Femur (tissue), 1 donor: ENCODE measurements at places on chromosomes 3 and 15.
A peak's percentile ranks its signal among the peaks of the same experiment; 100 is the strongest.

DNA sequence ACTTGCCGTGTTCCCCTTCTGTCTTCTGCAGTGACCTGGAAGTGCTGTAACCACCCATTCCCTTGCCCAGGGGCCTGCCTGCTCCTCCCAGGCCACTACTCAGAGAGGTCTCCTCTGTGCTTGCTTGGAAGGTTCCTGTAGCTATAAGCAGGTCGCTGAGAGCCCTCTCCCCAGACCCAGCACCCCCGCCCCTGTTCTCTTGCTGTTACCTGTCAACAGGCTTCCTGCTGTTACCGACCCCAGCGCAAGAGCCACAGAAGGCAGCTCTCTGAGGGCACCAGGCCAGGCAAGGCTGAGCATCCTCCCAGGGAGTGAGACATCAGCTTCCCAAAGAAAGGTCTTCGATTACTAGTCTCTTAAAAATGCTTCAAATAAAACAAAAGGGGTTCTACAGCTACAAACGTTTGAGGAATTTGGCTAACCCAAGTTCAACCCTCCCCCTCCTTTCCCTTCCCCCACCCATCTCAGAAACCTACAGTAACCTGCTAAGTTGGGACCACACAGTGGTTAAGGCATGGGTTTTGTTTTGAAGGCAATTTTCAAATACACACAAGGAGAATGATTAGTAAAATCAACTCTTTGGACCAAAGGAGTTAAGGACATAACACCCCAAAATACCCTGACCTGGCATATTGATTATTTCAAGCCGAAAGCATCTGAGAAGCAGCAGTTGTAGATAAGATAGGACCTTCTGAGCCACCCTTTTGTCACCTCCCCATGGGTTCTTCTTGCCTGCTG, 74.9 kb upstream of the MFGE8 start:
- no peak for DNase-seq

- no peak for DNase-seq
Measured at GRCh38 chr3:117483839-117484238, 774.3 kb downstream of the TUSC7 start.

GRCh38 chr3:139909811-139910210, 25.2 kb upstream of the CLSTN2 start:
- no peak for DNase-seq

DNA sequence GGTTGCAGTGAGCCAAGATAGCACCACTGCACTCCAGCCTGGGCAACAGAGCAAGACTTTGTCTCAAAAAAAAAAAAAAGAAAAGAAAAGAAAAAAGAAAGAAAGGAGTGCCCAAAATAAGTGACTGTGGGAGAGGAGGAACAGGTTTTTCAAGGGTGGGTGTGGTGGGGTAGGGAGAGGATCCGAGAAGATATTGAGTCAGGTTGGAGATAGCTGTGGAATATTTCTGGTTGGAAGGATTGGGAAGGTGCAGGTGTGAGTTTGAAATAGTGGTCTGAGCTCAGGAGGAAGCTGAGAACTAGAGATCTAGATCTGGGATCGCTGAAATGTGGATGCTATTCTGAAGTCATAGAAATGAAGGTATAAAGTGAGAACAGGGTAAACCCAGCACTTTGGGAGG, 7.8 kb downstream of the SCAMP2 start:
- DNase-seq: no peak

GRCh38 chr3:23115171-23115877, 87.8 kb upstream of the UBE2E2 start:
- DNase-seq: no peak

DNA sequence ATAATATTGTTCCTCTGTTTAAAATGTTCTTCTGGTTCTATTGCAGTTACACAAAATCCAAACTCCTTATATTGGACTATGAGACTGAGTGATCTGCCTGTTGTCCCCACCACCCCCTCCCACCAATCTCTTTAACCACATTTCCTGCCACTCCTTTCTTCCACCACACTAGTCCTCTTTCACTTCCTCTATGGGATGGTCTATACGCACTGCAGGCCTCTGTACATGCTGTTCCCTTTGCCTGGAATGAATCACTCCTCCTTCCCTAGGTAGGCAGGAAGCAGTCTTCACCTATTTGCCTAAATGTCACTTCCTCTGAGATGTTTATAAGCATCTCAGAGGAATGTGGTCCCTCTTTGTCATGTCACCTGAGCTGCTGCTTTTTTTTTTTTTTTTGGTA, 4.0 kb downstream of the MAP2K1 start:
- DNase-seq: no peak

- DNase-seq: no peak
Measured at GRCh38 chr15:69462030-69462492, 9.4 kb downstream of the RPLP1 start.

DNA sequence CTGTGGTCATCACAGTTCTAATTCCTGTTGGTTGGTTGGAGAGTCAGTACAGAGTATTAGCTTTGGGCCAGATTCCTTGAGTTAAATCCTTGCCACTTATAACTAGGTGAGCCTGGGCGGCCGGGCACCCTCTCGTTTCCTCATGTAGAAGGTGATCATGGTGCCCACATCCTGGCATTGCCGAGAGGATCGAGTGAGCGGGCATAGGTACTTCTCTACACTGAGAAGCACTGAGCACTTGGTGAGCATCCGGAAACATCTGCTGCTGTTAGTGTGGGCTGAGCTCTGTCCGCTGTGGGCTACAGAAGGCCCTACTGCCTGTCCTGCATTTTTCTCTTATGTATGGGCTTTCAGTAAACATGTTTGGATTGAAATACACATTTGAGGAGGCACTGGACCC, 96.2 kb downstream of the CACNA1D start:
- no peak for DNase-seq

- DNase-seq: no peak
Measured at GRCh38 chr3:122576174-122576940, 1.1 kb upstream of the PARP15 start.

- no peak for DNase-seq
Measured at GRCh38 chr3:132874701-132875100, 152.5 kb upstream of the NPHP3 start.

DNA sequence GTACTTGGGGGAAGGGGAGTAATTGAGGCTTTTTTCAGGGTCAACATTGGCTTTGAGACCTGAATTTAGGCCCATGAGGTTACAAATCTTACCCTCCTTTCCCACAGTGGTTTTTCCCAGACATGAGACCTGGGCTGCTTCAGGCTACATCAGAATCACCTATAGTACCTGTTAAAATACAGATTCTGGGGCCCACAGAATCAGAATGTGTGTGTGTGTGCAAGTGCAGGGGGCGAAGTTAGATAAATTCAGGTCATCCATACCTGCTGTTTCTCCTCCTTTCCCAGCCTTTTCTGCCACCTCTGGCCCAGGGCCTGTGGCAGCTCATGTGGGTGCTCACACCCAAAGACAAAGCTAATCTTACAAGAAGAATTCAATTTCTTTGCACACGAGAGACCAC, 110.5 kb downstream of the RAB11A start:
- no peak for DNase-seq

- DNase-seq: no peak
Measured at GRCh38 chr3:113620091-113620490, 76.4 kb downstream of the USF3 start.

- DNase-seq: peak; percentile 77
Measured at GRCh38 chr15:99442252-99442897, 123.4 kb upstream of the MEF2A start.

DNA sequence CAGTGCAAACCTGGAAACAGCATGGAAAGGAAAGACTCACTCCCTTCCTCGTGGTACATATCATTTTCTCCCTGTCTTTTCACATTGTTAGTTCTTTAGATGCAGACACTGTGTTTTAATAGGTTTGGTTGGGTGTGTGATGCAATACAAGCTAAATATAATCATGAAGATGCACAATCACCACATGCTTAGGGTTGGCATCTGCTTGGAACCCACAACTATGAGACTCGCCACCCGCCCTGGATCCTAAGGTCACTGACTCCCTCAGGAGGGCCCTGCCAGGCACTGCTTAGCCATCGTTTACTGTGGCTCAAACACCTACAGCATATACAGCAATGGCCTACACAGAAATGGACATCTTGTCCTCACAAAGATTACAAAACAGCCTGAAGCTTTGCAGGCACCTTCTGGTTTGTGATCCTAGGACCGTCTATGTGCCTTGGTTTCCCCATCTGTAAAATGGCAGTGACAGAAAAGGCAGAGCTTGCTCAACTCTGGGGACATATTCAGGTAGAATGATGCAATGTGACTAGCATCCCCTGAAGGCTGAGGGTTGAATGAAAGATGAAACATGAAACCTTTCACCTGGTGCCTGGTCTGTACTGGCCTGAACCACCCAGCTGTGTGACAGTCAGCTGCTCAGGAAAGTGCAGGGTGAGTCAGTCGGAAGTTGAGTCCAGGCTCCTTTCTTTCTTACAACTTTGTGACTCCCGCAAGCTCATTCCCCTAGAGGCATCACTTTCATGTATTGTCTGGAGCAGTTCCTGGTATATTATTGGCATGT, 123.6 kb upstream of the PFN2 start:
- no peak for DNase-seq

GRCh38 chr3:14475621-14476020, 64.5 kb downstream of the GRIP2 start:
- DNase-seq: no peak

DNA sequence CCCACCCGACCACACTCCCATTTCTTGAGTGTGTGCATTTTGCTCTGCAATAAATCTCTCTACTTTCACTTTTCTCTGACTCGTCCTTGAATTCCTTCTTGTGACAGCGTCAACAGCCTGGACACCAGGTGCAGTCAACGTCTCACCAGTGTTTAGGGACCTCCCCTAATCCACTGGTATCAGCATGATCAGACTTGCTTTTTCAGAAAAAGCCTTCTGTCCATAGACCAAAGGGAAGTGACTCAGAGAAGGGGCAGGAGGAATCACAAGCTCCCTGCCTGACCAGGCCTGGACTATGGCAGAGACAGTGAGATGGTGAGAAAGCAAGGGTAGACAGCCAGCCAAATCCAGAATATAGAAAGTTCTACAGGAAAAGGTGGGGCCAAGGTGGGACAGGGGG, 15.5 kb downstream of the CCR5 start:
- no peak for DNase-seq

- DNase-seq: no peak
Measured at GRCh38 chr15:89837134-89837829, 22.6 kb upstream of the ANPEP start.

DNA sequence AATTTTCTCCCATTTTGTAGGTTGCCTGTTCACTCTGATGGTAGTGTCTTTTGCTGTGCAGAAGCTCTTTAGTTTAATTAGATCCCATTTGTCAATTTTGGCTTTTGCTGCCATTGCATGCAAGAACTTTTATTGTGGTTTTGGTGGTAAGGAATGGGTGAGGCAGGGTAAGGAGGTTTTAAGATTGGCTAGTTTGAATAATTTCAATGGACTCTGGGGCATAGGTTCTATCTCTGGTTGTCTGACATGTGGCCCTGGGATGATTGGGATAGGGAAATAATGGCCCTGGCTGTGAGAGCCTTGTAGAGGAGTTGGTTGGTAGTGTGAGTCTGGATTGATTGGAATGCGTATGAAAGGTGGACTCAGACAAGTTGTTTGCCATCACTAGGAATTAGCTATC, 38.0 kb downstream of the SEC22A start:
- DNase-seq: no peak

GRCh38 chr3:152957491-152957890, 122.6 kb downstream of the P2RY1 start:
- DNase-seq: no peak

- DNase-seq: no peak
Measured at GRCh38 chr3:187051724-187052366, 87.5 kb downstream of the RPL39L start.

GRCh38 chr3:79729096-79729495, 38.7 kb downstream of the ROBO1 start:
- DNase-seq: peak; percentile 65

DNA sequence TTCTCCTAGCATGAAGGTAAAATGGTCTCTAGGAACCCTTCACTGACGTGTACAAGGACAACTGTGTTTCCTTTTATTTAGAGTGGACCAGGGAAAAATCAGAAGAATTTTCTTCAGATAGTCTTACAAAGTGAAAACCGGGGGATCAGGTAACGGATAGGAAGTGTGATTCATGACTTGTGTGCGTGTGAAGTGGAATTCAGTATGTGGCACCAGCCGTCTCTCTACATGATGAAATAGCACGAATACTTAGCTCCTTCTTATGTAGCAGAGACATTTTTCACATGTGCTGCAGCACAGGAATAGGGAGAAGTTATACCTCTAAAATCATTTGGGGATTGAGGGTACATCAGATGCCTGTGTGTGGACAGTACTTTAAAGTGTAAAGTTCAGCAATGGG, 159.2 kb downstream of the MEX3B start:
- DNase-seq: no peak

GRCh38 chr3:50339485-50340146, 1.0 kb downstream of the RASSF1 start:
- no peak for DNase-seq

DNA sequence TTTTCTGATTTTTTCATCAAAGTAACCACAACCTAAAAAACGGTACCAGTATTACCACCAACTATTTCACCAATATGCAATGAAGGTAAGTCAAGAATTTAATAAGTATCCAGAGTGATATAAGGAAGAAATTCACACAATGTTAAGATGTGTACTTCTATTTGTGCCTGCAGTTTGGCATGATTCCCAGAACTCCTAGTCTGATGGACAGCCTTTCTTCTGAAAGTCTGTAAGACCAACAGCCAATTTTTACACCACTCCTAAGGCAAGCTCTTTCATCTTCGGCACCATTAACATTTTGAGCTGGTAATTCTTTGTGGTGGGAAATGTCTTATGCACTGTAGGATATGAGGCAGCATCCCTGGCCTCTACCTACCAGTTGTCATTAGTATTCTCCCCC, 108.3 kb downstream of the VPS13C start:
- no peak for DNase-seq

- DNase-seq: no peak
Measured at GRCh38 chr3:31680072-31680870, 147.5 kb downstream of the STT3B start.

GRCh38 chr3:44206862-44207652, 34.6 kb upstream of the TOPAZ1 start:
- DNase-seq: no peak
